Stimulated activated CD4-positive, alpha-beta T cell treated with anti-CD3 and anti-CD28 coated beads, Interleukin-1b, Interleukin-23, amount 100 ng/mL, for 1 hour (primary cell): ENCODE measurements at places on chromosomes 5 and 9.

- no peak for DNase-seq
Observed at GRCh38 chr5:77942578-77943239, 166.6 kb upstream of the TBCA start.

DNA sequence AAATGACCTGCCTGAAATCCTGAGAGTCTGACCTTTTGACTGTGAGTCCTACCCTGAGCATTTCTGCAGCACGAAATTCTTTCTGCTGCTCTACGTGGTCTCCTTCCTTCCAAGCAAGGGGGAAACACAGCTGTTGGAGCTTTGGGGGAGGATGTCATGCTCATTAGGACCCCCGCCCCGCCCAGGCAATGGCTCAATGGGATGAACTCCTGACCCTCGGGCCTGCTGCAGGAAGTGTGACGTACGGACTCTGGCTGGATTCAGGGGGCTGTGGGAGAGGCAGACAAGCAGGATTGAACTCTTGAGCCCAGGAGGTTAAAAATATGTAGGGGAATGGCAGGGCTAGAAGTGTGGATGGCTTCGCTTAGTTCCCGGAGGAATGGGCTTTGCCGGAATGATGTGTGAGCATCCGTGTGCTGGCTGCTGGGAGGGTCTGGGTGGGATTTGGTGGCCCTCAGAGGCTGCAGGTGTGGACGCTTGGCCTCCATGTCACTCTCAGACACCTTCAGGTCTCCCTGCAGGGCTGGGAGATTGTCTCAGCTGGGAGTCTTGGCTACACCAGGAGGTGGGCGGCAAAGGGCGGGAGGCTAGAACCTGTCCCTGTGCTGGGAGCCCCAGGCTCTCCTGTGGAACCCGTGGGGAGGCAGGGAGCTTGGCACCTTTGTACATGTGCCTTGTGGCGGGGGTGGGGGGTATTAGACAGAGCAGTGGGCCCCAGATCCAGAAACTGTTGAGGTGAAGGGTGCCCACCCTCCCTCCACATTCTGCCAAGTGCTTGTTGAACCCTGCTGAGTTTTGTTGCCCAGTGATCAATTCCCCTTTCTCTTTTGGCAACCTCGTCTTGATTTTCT is 26.3 kb downstream of the STC2 start:
- no peak for DNase-seq

GRCh38 chr9:125376261-125377226 is 114.9 kb downstream of the GAPVD1 start:
- DNase-seq, result no peak

GRCh38 chr5:3704661-3705060 is 109.0 kb downstream of the IRX1 start:
- DNase-seq, result no peak

- no peak for DNase-seq
Observed at GRCh38 chr5:126794157-126794828, 17.4 kb downstream of the LMNB1 start.

- no peak for DNase-seq
Observed at GRCh38 chr9:27356446-27356845, 59.5 kb upstream of the EQTN start.

DNA sequence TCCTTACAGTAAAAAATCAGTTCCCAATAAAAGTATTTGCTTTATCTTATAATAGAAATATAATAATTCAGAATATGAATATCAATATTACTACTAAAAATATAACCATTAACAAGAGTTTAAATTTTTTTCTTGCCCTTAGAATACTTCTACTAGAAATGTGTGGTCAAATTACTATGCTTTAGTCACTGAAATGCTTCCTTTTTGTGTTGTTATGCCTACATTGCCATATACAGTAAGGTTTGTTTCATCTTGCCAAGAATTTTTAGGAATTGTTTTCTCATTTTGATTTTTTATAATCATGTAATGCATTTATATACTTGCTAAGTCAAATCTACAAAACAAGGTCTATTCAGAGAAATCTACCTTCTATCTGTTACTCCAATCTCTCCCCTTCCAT is 181.7 kb downstream of the CDK5RAP2 start:
- DNase-seq, result no peak

DNA sequence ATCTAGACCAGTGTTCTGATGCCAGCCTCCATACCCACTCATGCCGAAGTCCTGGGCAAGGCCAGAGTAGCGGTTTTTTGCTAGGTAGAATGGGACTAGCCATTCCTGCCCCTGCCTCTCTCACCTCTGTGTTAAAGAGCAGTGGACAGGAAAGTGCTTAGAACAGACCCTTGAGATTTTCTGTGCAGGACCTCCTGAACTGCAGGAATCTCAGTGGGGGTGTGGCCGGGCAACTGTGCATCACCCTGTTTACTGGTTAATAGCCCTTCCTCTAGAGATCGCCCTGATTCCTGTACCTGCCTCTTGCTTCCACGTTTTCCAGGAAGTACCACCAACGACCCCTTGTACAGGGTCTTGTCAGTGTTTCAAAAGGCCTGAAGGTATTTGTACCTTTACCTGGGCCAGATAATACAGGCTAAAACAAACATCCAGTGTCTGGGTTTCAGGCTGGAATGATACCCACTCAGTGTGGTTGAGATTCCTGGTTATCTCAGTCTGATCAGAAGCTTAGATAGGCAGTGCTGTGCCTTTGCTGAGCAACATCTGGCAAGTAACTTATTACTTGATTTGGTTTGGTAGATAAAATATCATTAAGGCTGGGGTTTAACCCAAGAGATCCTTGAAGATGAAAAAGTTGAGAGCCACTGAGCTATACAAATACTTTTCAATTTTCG is 65.9 kb downstream of the RGS3 start:
- DNase-seq, result no peak

- DNase-seq, result no peak
Observed at GRCh38 chr5:157778121-157778805, 34.8 kb downstream of the LSM11 start.

DNA sequence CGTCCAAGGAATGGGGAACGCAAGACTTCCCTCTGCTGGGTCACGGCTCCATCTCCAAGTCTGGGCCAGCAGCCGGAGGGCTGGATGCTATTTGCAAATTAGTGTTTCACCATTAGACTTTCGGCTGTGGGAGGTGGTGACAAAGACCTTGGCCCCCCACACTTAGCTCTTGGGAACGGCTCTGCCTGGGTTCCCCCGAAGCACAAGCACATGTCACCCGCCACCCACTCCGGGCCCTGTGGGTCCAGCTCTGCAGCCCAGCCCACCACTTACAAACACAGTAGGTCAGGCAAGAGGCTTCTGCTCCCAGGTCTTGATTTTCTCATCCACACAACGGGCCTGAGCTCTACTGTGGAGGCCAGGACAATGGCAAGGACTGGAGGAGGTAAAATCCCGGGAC is 25.8 kb upstream of the TMEM250 start:
- DNase-seq, result no peak

- no peak for DNase-seq
Observed at GRCh38 chr9:16575986-16576245, 294.6 kb downstream of the BNC2 start.

GRCh38 chr9:38127271-38127839 is 58.3 kb upstream of the SHB start:
- no peak for DNase-seq

DNA sequence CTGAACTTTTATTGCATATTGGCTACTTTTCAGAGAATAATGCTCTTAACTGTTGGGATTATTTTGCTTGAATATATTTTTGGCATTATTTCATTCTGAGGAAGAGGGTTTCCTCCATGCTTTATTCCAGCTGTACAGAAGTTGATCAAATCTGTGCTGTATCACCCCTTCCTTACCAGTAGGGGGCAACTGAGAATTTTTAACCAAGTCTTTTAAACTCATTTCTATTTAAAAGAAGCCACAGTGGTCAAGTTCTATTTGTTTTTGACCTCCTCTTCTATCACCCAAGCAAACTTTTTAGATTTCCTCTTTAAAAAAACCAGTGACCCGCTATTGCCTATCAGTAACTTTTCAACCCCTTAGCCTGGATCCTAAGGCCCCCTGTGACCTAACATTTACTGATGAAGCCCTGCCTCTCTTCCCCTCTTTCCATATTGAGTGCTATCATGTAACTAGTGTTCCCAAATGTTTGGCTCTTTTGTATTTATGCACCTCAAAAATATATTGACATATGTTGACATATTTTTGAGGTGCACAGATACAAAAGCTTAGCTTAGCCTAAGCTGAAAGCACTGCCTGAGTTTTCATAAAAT is 80.6 kb downstream of the FBXO4 start:
- no peak for DNase-seq

DNA sequence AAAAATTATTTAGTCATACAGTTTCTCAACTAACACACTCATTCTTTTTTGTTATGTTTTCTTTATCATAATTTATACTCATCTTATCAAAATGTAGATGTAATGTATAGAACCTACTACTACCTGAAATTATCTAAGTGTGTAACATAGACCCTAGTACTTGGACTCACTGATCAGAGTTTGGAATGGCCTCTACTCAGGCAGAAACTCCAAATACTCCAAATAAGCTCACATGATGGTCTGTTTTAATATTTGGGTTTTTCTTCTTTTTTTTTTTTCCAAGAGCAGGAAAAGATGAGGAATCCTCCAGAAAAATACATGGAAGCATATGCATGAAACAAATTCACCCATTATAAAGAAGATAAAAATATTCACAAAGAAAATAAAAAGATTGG is 126.3 kb downstream of the PDE4D start:
- no peak for DNase-seq

DNA sequence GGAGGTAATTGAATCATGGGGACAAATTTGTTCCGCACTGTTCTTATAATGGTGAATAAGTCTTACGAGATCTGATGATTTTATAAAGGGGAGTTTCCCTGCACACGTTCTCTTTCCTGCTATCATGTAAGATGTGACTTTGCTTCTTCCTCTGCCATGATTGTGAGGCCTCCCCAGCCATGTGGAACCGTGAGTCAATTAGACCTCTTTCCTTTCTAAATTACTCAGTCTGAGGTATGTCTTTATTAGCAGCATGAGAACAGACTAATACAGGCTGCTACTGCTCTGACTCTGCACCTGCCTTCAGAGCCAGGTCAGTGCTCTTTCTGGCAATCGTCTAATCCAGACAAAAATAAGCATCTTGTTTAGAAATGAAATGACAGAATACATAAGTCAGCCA is 479.2 kb upstream of the TUSC1 start:
- no peak for DNase-seq

- DNase-seq, result no peak
Observed at GRCh38 chr5:41517909-41518308, 7.5 kb upstream of the PLCXD3 start.

GRCh38 chr5:135249658-135250057 is 149.4 kb downstream of the MACROH2A1 start:
- no peak for DNase-seq

DNA sequence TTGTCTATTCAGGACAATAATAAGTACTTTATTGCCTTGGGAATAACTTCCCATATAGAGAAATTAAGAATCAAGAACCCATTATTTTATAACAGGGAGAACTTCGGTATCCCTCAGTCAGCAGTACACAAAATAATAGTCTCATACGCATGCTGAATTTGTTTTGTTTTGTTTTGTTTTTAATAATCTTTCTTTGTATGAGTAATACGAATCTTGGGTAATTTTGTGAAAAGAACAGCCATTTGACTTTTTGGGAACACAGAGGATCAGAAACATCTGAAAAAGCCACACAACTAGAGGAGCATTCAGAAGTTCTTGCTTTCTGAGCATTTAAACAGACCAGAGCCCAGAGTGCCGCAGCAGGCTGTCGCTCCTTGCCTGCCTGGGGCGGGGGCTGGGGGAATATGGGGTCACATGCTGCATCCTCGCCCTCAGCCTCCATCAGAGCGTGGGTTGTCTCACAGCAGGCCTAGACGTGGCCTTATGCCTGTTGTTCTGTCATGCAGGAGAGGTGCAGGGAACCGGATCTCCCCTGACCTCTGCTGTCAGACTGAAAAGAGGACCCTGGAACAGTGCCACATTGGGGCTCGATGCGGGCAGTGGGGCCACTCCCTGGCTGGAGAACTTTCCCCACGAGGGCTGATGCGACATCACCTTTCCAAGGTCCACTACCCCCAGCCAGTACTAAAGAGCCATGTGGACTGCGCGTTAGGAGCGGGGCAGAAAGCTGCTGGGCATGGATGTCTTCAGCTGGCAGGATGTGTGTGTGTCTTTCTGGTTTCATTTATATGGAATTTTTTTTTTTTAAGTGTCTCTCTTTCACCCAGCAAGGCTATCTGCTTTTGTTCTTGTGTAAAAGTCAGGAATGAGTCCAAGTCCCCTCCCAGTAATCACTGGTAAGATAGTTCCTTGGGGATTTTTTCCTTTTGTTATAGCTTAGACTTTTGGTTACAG is 133.4 kb upstream of the OTULINL start:
- DNase-seq, result no peak

GRCh38 chr9:106915851-106916250 is 52.9 kb downstream of the ZNF462 start:
- DNase-seq, result no peak

DNA sequence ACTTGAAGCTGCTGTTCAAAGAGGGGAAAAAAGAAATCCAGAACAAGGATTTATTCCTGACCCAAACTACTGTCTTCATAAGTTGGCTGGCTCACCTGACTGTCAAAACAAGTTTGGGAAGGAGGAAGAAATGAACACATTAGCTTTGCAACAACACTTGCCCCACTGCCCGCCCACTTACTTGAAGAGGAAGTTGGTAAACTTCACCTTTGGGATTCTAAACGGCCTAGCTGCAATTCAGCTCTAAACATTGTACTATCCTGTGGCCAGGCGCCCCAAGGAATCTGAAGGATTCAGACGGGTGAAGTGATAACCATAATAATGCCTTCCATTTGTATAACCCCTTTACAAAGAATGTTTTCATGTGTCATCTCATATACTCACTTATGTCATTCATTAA is 199.4 kb downstream of the ARRDC3 start:
- no peak for DNase-seq

DNA sequence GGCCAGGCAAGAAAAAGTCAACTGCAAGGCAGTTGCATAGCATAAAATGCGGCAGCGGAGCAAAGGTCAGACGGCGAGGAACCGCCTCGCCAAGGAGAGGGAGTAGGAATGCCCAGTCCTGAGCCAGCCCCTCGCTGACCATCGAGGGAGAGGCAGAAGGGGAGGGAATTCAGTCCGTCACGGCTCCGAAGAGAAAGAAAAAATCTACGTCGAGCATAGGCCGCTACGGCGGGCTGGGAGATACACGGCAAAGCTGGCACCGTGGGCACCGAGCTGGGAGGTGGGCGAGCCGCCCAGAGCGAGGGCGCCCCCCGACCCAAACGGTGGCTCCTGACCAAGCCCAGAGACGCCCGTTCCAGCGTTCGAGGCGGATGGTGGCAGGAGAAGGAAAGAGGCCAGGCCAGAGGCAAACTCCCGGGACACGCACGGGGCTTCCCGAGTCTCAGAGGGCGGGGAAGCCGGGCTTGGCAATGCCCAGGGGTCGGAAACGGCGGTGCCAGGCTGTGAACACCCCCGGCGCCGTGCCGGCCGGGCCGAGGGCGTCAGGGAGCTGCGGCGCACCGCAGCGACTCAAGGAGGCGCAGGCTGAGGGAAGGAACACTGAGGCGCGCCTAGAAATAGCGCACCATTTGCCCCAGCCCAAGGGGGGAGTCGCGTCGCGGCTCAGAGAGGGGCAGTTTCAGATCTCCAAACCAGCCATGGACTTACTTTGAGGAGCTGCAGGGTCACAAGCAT is 518 bp downstream of the SPRY4 start:
- peak; percentile 12 for DNase-seq
